ENCODE measurements at places on chromosomes 2 and 18.

GRCh38 chr2:71070294-71071093 lies 2.0 kb downstream of the NAGK start:
- no peak for DNase-seq

GRCh38 chr2:3703757-3704355 lies 481 bp downstream of the DCDC2C start:
- no peak for DNase-seq

- no peak for DNase-seq
Measured at GRCh38 chr2:230996661-230997060, 740 bp downstream of the SPATA3 start.

GRCh38 chr2:107597507-107597906 lies 229.2 kb upstream of the RGPD4 start:
- DNase-seq: no peak

DNA sequence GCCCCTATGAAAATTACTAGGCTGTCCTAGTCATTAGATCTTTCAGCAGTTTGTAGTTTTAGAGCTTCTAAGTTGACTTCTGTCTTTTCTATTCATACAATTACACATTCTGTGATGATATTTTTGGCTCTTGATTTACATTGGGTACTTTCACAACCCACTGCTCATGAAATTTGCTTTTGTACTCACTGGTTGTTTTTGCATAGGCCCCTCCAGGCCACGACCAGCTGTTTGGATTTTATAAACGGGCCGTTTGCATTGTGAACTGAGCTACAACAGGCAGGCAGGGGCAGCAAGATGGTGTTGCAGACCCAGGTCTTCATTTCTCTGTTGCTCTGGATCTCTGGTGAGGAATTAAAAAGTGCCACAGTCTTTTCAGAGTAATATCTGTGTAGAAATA lies 193.8 kb downstream of the RPIA start:
- no peak for DNase-seq

DNA sequence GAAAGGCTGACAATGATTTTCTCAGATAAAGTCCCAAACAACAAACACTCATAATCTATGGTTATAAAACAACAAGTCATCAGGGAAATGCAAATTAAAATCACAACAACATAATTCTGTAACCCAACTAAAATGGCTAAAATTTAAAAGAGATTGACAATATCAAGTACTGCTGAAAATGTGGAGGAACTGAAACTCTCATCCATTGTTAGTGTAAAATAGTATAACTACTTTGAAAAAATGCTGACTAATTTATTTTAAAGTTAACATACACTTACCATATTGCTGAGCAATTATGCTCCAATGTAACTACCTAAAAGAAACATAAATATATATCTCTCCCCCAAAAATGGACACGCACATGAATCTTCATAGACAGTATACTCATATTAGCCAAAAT lies 245.9 kb upstream of the SPOPL start:
- no peak for DNase-seq

GRCh38 chr2:200305797-200306195 lies 697 bp upstream of the SPATS2L start:
- DNase-seq: no peak

GRCh38 chr2:11675423-11676112 lies 5.6 kb upstream of the NTSR2 start:
- no peak for DNase-seq

- DNase-seq: no peak
Measured at GRCh38 chr2:144990661-144991060, 470.7 kb upstream of the ZEB2 start.

DNA sequence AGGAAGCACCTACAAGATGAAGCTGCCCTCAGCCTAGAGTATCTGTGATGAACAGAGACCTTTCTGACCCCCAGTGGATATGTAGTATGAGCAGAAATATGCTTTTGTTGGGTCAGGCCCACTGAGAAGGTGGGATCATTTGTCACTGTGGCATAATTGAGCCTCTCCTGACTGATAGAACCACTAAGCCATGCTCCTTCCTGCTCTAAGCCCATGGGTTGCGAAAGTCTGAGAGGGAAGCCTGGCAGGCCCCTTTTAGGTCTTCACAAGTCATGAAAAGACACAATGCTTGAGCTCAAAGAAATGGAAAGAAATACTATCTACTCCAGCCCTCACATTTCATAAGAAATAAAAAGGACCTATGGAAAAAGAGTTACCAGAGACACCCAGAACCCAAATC lies 127.7 kb downstream of the TNS1 start:
- no peak for DNase-seq

- no peak for DNase-seq
Measured at GRCh38 chr2:231409776-231410175, 14.3 kb downstream of the B3GNT7 start.

DNA sequence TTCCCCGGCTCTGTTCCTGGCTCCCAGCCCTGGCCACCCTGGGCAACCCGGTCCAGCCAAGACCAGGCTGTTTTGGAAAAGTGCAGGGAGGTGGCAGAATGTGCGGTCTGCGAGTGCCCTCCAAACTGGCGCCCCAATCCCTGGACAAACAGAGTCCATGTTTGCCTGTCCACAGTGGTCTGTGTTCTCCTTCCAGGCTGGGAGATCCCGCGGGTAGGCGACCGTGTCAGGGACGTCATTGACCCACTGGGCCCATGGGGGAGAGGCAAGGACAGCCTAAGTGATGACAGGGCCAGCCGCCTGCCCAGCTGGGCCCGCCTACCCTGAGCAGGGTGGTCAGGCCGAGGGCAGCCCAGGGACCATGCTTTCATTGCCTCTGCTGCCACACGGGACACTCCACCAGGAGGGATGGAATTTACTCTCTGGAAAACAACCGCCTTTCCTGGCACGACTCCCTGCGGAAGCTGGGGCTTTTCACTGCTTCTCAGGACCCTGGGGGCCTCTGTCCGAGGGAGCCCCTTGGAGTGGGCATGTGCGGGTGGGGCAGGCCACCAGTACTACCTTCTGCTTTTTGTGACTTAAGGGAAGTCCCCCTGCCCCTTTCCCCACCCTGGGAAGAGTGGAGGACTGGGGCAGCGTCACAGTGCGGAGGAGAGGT lies 20.1 kb downstream of the CYP26B1 start:
- DNase-seq: no peak

DNA sequence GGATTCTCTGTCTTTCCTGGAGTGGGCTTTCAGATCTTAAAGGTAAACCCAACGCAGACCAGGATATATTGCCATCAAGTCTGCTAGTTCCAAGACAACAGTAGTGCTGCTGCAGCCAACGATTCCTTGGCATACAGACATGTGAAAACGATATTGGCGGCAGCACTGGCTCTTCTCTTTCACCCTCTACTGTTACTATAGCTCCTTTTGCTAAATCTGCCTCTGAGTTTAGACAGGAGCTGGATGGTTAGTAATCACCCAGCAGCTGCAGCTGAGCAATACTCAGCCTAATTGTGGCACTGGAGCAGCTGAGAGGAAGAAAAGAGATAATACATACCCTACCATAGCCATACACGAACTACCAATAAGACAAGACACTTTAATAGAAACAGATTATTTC lies 4.0 kb downstream of the YES1 start:
- DNase-seq: no peak

GRCh38 chr2:235685024-235685721 lies 191.3 kb downstream of the AGAP1 start:
- no peak for DNase-seq

DNA sequence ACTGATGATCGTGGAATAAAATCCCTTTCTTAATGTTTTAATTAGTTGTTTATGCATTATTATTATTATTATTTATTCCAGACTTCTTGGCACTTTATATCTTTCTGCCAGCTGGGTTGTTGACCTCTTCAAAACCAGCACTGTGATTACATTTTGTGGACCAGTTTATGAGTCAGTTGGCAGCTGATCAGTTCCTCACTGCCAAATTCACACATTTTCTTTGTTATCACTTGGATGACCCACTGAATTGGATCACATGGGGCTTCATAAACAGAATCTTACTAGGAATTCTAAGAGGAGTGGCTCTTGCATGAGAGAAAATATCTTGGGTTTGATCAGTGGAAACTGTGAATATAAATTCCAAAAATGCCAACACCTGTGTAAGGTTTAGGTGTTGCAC lies 321.8 kb upstream of the SPRED2 start:
- DNase-seq: no peak
